H9 (cell line): ENCODE measurements at places on chromosomes 1 and 21. TPM values are rescaled to one million over a fixed set of nuclear protein-coding genes. Genes with fewer than 3 reads are reported as not detected.
A peak's percentile ranks its signal among the peaks of the same experiment; 100 is the strongest.

GRCh38 chr1:232561381-232561780, 68.6 kb downstream of the SIPA1L2 start:
- no peak for DNase-seq
- H3K4me1 ChIP-seq, result peaks cover 6% of the 10 kb centered on the region; the same call in 1 of the 2 replicates
- H3K27ac ChIP-seq, result no peak overlapping the region
- no peaks in the 10 kb centered on the region for H3K36me3 ChIP-seq

GRCh38 chr1:40396420-40396819, 22.9 kb downstream of the SMAP2 start:
- no peaks in the 10 kb centered on the region for H3K27me3 ChIP-seq
- no peak overlapping the region for H3K27ac ChIP-seq
- H3K36me3 ChIP-seq, result no peaks in the 10 kb centered on the region
- no peaks in the 10 kb centered on the region; the same call in 1 of the 2 replicates for H3K4me1 ChIP-seq
- H3K4me3 ChIP-seq, result no peak overlapping the region

DNA sequence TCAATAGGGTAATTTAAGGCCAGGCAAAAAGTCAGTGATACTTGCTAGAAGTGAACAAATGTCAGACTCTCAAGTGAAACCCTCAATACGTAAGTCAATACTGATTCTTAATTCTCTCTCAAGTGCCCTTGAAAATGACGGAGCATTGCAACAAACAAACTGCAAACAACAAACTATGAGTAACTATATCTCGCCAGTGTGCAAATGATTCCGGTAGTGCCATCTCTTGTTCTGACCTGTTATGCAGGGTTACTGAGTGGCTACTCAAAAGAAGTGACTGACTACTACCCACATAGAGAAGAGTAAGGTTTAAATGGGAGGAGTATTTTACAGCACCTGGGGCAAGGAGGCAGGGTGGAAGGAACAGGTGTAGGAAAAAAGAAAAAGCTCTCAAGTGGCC, 1.6 kb downstream of the SLC19A2 start:
- no peak for DNase-seq
- H3K36me3 ChIP-seq, result no peaks in the 10 kb centered on the region
- no peaks in the 10 kb centered on the region for H3K27me3 ChIP-seq

Gene CHODL
- 3.4 and 3.5 TPM in 2 replicates for total RNA-seq

Gene TSPAN2
- 9.4 and 10.8 TPM in 2 replicates for total RNA-seq

DNA sequence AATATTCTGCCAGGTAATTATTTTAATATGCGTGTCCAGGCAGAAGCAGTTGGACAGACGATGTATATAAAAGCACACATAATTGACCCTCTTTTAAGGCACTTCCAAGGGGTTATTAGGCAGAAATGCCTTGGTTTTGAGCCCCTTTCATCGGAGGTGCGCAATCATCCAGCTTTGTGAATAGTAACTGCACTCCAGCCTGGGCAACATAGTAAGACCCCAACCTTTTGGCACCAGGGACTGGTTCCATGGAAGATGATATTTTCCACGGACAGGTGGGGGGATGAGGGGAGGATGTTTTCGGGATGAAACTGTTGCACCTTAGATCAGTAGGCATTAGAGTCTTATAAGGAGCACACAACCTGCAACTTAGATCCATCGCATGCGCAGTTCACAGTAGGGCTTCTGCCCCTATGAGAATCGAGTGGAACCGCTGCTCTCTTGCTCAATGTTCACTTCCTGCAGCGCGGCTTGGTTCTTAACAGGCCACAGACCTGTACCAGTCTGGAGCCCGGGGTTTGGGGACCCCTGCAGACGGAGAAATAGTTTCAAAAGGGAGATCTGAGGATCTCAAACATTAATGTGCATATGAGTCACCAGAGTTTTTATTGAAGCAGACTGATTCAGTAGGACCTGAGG, 1.8 kb upstream of the MCOLN2 start:
- no peaks in the 10 kb centered on the region for H3K4me1 ChIP-seq
- H3K4me3 ChIP-seq, result peak overlapping the region; percentile 84
- H3K36me3 ChIP-seq, result no peaks in the 10 kb centered on the region

Gene OR10Z1
- total RNA-seq, result not detected in 2 replicates
